ENCODE measurements at places on chromosomes 7 and 10.

GRCh38 chr7:105857009-105857952 is 19.1 kb downstream of the ATXN7L1 start:
- no peak for DNase-seq

- no peak for DNase-seq
These were observed 1145.0 kb upstream of the LRRN3 start for GRCh38 chr7:109945820-109946518.

DNA sequence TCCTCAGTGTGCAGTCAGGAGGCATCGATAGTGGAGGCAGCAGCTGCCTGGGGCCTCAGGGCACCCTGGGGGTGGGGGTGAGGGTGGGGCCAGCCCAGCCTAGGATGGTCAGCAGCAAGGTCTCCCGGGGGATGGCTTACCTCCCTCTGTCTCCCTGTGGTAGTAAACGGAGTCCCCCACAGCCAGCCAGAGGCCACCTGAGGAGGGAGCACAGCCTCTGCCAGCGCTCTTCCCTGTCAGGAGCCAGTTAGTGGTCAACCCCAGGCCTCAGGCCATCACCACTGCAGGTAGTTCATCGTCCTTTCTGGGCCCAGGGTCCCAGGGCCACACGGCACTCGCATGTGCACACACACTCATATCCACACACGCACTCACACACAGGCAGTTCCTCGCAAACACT is 22.1 kb downstream of the ACTR1A start:
- no peak for DNase-seq

DNA sequence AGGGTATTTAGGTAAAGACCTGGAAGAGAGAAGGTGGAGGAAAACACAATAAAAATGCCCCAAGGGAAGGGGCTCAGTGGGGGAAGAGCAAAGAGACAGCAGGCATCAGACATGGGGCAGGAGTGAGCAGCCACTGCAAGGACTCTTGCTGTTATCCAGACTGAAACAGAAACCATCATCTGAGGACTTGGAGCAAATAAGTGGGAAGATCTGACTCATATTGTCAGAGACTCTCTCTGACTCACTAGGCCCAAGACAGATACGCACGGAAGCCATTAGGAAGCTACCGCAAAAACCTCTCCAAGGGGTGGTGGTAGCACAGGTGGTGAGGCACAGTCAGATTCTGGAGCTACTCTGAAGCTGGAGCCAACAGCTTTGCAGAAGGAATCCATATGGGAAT is 110.7 kb downstream of the RNF32 start:
- DNase-seq = no peak

- no peak for DNase-seq
These were observed 61.8 kb upstream of the DOCK1 start for GRCh38 chr10:126843299-126843934.

DNA sequence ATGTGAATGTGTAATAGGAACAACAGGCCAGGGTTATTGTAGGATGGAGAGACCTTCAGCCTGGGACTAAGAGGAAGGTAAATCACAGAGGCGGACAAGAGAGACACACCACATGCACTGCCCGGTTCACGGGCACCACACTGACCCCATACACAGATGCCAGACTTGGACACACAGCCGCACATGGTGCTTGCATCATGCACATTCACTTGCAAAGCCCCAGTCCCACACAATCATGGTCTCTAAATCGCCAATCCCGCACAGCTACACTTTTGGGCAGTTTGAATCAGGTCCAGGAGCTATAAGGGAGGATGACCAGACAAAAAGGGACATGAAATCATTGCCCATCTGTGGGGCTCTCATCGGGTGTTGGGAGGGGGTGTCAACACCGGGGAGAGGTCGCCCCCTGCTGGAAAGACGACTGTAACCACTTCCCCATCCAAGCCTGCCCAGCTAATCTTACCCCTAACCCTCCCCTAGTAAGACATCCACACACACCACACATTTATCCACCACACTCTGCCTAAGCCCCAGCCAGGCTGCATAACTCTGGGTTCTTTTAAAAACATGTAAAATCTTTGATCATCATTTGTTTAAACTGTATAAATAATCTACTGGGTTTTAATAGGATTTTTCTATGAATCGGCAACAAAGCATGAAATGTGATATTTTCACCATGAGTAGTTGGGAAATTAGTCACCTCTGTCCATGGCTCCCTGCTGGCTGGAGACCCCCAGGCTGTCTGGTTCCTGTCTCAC is 40.5 kb upstream of the SLF2 start:
- no peak for DNase-seq

DNA sequence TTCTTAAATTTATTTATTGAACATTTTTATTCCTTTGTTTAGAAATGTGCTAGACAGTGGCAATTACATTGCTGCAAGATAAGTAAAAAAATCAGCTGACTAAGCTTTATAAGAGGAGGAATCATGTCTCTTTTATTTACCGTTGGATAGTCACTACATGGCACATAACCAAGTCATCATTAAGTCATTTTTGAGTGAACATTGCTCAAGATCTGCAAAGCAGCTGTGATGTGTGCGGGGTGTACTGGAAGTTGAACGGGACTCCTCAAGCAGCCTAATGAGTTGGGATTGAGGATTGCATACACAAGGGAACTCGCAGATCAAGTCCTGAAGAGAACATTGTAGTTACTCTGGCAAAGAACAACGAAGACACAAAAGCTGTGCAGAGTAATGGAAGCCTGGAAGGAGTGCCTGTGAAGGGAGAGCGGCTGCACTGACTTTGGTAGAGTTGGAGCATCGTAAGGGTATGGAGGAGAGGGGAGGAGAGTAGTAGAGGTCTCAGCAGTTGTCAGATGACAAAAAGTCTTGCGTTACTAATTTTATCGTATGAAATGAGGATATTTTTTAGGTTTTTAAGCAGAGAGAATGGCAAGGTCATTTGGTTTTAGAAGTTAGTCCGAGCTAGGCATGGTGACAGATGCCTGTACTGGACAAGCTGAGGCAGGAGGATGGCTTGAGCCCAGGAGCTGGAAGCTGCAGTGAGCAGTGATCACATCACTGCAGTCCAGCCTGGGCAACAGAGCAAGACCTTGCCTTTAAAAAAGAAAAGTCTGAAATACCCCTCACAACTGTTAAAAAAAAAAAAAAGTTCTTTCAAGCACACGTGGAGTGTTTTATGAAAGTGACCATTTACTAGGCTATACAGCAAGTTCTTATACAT is 95.1 kb downstream of the BMPR1A start:
- no peak for DNase-seq

DNA sequence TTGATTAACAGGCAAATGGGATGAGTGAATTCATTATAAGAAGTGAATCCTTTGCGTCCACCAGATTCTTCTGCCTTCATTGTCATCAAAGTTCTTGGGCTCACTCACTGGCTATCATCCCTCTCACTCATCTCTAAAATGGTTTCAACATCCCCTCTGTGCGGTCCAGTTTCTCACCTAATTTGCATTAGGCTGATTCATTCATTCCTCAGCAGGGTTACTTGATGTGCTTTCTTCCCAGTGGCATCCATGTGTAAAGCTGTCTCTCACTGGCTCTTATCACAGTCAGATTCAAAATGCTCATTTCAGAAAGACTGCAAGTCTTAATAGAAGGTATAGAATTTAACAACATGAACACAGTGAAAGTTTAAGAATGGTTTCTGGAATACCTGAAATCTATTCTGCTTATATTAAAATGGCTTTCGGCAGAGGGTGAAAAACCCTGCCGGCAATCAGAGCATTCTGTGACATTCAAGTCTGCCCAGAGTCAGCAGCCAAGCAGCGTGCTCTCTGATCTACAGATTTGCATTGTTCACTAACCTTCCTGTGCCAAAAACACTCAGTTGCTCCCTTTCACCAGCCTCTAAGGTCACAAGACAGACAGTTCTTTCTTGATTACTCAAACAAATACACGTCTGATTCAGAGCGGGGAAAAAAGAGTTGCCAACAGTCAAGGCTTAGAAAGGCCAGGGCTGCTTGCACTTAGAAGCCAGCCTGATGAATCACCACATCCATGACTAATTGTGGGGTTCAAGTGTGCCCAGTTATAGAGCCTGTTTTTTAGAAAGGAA is 106.7 kb downstream of the TES start:
- no peak for DNase-seq

DNA sequence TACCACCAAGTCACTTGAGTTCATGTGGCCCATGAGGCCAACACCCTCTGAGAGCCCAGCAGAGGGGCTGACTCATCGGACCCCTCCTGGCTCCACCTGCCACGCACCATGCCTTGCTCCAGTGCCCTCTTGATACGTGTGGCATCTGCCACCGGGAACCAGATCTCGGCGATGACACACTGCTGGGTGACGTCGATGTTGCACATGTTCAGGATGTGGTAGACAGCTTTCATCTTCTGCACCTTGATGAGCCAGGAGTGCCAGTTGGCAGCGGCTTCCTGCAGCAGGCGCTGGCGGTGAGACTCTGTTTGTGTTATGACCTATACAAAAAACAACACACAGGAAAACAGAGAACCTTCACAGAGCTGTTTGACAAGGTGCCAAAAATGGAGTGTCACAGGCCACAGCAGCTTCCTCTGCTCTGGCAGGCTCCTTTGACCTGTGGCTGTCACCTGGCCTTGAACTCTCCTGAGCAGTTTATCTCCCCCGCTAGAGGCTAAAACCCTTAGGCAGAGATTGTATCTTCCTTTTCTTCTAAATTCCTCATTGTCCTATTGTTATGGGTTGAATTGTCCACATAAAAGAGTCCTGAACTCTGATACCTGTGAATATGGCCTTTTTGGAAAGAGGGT is 45.2 kb upstream of the TMEM213 start:
- DNase-seq = peak; percentile 96

GRCh38 chr7:121328508-121329190 is at the start of gene WNT16:
TSS of gene WNT16 (plus strand) at chr7:121329000. CDS start at chr7:121329293, 293 bp downstream.
- no peak for DNase-seq

DNA sequence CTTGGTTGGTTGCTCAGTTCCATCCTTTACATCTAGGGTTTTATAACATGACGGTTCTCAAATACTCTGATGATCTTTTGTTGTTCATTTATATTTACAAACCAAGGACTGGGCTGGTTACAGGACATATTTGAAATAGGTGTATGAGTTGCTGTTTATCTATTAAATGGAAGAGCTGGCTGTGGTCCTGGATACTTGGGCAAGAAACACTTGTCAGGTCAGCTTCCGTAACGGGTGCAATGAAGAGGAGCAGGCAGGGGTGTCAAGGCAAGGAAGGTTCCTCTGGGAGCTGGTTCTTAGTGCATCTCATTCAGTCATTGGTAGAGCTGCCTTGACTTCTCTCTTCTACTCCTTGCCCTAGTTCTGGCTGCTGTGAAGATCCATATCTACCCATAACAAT is 4.8 kb upstream of the TMEM26 start:
- no peak for DNase-seq

DNA sequence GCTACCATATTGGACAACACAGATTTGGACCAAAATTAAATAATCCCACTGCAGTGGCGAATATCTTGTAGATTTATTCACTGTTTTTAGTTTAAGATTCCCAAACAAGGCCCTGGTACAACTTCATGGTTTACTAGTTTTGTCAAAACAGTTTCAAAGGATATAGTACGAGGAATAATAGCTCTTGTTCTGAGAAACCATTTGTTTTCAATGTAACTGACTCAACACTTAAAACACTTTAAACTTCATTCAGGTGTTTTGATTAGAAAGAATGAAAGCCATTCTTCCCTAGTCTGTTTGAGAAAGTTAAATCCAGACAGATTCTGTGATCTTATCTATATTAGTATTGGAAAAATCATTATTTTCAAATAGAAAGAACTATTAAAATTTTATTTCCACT is 276.4 kb upstream of the MKLN1 start:
- DNase-seq = no peak

DNA sequence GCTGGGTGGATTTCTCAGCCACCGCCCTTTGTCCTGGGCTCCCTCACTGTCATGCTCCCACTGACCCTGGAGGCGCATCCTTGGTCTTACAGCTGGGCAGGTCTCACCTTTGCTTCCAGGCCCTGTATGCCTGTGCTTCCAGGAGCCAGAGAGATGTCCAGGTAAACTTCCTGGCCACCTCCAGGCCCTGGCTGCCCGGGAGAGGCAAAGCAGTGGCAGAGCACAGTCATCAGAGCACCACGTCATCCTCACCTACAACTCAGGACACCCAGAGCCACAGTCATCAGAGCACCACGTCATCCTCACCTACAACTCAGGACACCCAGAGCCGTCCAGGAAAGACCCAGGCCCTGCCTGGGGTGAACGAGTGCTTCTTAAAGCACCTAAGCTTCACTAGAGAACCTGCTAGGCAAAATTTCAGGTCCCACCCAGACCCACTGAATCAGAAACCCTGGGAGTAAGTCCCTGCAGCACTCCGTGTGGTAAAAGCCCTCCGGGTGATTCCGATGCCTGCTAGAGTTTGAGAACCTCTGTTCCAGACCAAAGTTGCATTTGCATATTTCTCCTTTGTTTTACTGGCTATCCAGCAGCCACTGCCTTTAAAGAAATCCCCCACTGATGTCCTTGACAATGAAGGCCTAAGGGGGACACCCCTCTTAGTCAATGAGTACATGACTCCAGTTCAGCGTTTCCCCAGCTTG is 62.3 kb downstream of the DLG5 start:
- no peak for DNase-seq

GRCh38 chr7:134376693-134377092 is 60.0 kb upstream of the SLC35B4 start:
- DNase-seq = no peak

- DNase-seq = no peak
These were observed 70.4 kb downstream of the ZFAND4 start for GRCh38 chr10:45602082-45602730.

GRCh38 chr7:74587435-74588126 is 69.9 kb upstream of the GTF2I start:
- DNase-seq = peak; percentile 56

All from DMS153 (cell line).